ENCODE measurements at places on chromosomes 7 and 10.

GRCh38 chr7:30134611-30135300 lies at the start of gene MTURN:
TSS of gene MTURN (plus strand) at chr7:30134986. CDS start at chr7:30135137, 151 bp downstream.
- DNase-seq, result peak; percentile 89

GRCh38 chr7:129702316-129702715 lies 90.8 kb downstream of the NRF1 start:
- DNase-seq, result no peak

GRCh38 chr10:80260295-80261243 lies 28.9 kb downstream of the MAT1A start:
- no peak for DNase-seq

DNA sequence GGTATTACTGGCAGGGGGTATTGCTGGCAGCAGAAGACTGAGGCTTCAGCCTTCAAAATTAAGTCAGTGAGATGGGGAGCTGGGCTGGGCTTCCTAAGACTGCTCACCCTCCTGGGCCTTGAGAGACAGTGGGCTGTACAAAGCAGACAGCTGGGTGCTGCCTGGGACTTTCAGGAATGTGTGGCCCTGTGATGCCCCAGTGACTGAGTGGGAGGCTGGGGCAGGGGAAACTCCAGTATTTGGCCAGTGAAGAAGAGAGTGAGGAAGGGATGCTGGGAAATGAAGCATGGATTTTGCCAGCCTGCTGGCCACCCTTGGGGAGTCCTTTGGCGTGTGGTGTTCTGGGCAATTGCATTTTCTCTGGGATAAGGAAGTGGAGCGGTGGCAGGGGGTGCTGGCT lies 442 bp downstream of the ANKRD2 start:
- no peak for DNase-seq

- DNase-seq, result no peak
These were observed 82.1 kb downstream of the CAMK1D start for GRCh38 chr10:12431151-12432101.

Data from activated CD8-positive, alpha-beta memory T cell treated with anti-CD3 and anti-CD28 coated beads, Interleukin-2, amount 50 U/mL, for 4 hours (primary cell).